ENCODE measurements at places on chromosomes 4 and X. TPM values are rescaled to one million over a fixed set of nuclear protein-coding genes. Genes with fewer than 3 reads are reported as not detected.

GRCh38 chr4:124939908-124940307 lies 227.4 kb upstream of the ANKRD50 start:
- DNase-seq = no peak

DNA sequence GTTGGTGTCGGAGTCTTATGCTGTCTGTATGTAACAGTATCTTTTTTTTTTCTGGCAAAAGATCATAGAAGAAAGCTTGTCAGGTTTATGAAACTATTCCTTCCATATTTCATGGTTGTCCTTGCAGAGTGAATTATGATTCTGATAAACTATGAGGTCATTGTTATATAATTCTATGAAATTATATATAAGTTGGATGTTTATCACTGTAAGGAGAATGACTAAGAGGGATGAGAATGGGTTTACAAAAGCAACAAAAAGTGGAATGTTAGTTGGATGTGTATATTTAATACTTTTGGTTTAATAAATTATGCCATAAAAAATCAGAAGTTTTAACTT lies 43.1 kb downstream of the RAPGEF2 start:
- DNase-seq = peak; percentile 43

DNA sequence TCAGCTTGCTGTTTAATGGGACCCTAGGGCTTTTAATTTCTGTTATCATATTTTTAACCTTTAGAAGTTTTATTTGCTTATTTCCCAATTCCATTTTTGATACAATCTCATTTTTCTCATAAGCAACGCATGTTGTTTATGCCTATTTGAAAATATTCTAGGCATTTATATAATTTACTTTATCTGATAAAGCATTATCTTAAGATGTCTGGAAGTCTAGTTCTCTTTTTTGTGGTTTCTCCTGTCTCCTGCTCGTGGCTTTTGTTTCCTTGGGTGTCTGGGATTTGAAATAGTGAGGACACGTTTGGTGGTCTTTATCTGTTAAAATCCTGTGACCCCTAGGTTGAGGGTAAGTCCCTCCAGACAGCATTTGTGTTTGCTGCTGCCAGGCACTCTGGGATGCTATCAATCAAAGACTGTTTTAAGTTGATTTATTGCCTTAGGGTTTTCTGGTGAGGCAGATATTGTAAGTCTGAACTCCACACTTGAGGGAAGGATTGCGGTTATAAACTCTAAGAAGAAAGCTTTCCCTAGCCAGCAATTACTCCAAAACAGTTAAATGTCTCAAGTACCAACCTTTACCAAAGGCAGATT lies 208.0 kb downstream of the PRDM5 start:
- DNase-seq = no peak

- DNase-seq = no peak
Measured at GRCh38 chr4:5395781-5396180, 312.6 kb downstream of the EVC2 start.

ACSL1 gene
- 17.7 TPM for total RNA-seq

Measured in endothelial cell of umbilical vein (primary cell).